ENCODE measurements at places on chromosomes 5 and 9. TPM values are rescaled to one million over a fixed set of nuclear protein-coding genes. Genes with fewer than 3 reads are reported as not detected.

DNA sequence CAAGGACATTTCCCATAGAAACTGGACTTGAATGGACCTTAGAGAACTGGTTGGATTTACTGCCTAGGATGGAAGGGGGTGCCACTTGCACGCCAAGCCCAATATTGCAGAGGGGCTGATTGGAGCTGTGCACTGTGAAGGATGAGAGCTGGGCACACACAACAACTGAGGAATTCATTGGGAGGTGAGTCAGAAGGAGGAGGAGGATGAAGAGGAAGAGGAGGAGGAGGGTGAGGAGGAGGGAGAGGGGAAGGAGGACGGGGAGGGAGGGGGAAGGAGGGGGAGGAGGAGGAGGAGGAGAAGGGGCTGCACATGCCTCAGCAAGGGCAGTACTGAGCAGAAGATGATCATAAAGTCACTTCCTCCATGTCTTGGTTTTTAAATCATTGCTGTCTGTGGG, 5.7 kb upstream of the ICE1 start:
- DNase-seq = no peak

- DNase-seq = no peak
Measured at GRCh38 chr9:137157618-137158415, 12.0 kb downstream of the LRRC26 start.

GRCh38 chr5:87268970-87269377, 1.3 kb downstream of the RASA1 start:
- DNase-seq = no peak

EQTN gene
- total RNA-seq = 1.4 TPM

DNA sequence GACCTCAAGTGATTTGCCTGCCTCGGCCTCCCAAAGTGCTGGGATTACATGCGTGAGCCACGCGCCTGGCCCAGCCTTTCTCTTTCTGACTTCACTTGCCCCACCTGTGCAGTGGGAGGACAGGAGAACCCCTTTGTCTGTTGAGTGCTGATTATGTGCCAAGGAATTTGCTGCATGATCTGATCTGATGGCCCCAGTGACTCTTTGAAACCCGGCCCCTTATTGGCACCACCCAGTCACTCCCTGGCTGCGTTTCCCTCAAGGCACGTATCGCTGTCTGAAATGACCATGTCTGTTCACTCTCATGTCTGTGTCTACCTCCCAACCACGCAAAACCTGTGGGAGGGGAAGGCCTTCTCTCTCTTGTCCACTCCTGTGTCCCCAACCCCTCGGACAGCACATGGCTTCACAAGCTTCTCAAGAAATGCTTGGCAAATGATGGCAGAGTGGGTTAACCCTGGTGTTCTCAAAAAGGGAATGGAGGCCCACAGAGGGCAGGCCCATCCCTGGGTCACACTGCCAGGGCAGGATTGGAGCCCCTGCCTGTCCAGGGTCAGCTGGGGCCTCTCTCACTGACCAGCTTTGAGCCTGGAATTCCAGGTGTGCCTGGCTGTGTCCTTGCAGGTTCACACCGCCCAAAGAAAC, 21.9 kb downstream of the NEK6 start:
- no peak for DNase-seq

GRCh38 chr9:94847486-94847885, 121.0 kb downstream of the AOPEP start:
- DNase-seq = no peak

DNA sequence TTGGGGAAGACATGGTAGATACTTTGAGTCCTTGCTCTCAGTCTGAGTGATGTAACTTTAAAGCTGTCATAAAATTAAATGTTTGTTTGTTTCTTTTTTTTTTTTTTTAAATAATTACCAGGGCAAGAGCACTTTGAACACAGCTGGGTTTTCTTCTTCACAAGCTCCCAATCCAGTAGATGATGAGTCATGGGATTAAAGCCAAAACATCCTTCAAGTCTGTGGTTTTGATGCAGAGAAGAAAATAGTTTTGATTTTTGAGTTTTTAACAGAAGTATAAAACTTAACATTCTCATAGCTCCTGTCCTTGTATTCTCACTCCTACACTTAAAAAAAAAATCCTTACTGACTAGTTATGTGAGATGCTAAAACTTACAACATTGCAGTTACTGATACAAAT, 34.8 kb upstream of the IL31RA start:
- DNase-seq = no peak

DNA sequence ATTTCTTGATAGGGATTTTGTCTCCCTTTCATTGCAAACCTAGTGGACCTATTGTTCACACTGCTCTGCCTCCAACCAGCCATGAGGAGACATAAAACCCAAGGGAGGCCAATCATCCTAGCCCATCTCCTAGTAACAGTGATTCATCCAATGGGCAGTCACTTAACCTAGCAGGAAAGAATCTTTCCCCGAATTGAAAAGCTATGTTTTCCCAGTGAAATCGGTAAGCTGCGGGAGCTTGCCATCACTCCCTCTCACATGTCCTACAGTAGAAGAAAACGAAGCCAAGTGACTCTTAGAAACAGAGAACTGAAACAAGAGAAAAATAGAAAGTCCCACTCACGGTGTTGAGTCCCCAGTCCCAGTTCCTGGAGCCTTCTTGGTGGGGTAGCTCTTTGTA, 123.3 kb downstream of the SUSD1 start:
- DNase-seq = no peak

CNTNAP3B gene
- total RNA-seq = 5.2 TPM

DNA sequence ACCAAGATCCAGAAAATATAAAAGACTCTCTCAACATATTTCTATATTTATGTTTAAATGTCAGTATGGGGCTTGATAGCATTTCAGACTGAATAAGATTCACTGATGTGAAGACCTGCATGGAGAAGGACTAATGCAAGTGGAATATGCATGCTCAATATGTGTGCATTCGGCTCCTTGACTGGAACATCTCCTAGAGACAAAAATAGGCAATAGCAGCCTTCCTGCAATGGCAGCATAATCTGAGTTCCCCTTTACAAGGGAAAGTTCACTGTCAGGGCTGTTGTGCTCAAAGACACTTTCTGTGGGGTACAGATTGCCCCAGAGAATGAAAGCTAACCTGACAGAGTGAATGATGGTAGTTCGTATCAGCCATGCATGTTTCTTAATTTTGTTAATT, 42.4 kb downstream of the STARD4 start:
- no peak for DNase-seq

CKMT2 gene
- 2.3 TPM for total RNA-seq

DNA sequence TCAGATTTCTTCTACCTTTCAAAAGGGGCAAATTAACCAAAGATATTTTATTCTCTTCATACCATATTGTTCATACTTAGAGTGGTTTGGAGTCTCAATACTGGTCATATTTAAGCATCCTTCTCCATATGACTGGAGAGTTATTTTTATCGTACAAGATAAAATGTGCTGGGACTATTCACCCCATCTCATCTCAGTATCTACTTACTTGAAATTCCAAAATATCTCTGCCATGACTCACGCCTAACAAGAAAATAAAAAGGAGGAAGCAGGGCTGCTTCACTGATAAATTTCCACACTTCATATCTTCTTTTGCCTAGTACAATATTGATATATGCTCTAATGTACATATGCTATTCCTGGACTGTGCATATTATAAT, 277.9 kb upstream of the CDH9 start:
- DNase-seq = no peak

DNA sequence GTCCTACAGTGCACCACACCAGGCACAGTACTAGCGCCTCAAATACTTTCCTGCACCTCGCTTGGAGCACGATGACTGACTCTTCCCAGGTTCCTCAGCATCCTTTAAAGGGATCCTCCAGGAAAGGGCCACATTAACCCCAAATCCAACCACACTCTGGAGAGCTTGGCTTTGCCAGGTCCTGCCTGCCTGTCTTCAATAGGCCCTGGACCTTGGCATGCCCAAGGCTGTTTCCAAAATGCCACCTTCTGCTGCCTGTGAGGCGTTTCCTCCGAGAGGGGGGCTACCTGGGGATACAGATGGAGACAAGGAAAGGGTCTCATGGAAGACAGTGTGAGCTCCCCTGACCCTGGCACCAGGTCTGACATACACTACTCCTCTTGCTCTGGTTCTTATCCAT, 169.9 kb downstream of the DAB2IP start:
- no peak for DNase-seq

DNA sequence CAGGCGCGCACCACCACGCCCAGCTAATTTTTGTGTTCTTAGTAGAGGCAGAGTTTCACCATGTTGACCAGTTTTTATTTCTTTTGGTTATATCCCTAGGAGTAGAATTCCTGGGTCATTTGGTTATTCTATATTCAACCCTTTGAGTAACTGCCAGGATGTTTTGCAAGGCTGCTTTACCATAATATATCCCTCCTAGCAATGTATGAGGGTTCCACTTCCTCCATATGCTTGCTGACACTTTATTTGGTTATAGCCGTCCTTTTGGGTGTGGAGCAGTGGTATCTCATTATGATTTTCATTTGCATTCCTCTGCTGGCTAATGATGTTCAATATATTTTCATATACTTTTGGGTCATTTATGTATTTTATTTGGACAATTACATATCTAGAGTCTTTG, 81.2 kb downstream of the RAB24 start:
- no peak for DNase-seq

DNA sequence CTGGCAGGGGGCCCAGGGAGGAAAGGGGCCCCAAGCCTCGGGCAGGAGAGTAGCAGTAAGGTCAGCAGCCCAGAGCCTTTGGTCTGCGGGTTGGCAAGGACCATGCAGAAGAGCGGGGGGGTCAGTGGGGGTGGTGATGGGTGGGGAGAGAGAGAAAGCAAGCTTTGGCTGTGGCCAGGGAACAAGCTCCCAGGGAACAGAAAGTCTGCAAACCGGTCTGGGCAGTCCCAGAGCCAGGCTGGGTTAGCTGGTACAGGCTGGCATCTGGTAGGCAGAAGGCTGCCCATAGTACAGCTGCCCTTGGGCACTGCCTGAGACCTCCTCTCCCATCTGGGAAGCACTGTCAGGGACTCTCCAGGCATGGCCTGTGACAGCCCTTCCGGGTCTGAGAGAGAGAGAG, 10.5 kb upstream of the EPB41L4B start:
- no peak for DNase-seq

DNA sequence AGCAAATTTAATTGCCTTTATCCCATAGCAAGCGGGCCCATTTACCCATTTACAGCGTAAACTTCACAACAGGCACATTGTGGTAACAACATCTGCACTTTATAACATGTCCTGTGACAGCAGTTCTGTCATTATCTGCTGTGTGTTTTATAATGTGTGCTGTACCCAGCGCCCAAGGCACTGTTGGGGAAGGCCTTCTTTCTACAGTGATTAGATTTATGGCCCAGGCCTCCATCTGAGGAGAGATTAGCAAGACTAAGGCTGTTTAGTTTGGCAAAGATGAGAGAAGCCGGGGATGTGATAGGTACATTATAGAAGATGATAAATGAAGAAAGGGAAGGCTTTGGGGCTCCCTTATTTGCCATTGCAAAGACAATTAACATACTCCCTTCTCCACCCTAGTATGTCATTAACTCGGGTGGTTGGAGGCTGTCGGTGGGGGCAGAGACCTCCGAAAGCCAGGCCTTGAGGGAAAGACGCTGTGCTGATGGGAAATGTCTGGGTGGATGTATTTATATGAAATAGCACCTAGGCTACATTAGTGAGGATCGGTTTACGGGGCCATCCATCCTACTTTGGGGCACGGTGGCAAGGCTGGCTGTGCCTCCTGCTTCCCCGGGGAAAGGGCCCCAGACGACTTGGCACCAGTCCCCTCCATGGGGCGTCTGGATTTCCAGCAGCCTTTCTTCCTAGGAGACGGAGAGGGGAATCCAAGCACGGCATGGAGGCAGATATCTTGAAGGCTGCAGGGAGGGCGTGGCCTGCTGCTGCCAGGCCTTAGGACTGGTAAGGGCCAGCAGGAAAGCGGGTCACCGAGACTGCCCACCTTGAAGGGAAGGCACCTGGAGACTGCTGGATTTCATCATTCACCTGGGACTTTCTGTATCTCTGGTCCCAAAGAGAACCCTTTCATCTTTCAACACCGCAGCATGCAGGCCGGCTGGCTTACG, 64.3 kb upstream of the PTCH1 start:
- DNase-seq = no peak

- DNase-seq = no peak
Measured at GRCh38 chr5:139783436-139783965, 12.1 kb upstream of the PSD2 start.

DNA sequence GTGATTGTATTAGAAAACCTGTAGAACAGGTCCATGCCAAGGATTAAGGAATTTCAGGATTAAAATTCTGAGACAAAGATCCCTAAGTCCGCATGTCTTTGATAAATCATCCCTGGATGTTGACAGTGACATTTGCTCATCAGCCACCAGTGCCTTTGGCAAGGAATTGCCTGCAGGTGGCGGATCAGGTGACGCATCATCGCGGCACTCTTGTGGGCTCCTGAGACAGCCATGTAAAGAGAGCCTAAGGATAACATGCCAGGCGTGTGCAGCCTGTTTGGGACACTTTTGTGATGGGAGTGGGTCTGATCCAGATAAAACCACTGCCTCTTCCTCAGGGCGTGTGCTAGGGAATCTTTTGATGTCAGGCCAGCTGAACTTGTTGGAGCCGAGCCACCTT, 40.6 kb downstream of the ADCY2 start:
- DNase-seq = no peak

DNA sequence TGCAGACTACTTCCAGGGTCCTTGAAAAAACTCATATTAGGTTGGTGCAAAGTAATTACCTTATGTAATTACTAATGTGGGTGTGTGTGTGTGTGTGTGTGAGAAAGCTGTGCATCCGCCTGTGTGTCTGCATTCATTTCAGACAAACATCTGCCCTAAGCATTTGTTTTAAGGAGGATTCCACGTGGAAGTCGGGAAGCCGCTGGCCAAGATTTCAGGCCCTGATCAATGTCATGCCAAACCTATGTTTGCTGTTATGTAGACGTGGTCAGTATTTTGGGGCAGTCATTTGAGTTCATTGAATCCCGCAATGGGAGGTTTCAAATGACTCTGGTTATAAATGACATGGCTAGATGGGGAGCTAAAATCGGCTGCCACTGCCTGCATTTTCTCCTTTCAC, 33.6 kb upstream of the BASP1 start:
- DNase-seq = no peak

GRCh38 chr9:87008667-87009066, 61.4 kb upstream of the GAS1 start:
- DNase-seq = no peak

DNA sequence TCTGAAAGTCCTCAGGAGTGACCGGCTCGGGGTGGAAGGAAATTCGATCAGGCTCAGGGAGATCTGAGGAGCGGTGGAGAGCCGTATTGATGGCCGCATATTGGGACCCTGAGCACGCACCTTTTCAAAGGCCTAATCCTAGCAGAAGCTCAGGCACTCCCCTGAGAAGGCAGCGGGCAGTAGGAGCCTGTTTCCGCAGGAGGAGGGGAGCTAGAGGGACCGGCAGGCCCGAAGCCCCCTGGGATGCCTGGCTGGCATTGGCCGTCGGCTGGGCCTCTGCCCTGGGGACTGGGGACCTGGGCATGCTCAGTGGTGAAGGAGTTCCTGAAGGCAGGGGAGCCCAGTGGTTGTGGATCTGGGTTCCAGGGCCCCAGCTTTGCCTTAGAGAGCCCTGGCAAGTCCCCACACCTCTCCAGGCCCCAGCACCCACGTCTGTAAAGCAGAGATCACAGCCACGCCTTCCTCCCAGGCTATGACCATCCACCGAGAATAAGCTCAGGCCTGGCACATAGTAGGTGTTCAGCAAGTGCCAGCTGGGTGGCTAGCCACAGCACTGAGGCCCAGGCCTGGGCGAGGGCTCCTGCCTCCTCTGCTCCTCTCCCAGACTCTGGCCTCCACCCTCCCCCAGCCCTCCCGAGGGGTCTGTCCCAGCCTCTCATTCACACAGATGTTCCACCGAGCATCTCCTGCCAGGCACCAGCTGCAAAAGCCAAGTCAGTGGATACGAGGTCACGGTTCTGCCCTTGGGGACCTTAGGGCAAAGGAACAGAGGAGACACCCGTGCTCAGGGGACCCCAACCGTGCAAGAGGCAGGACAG, 17.2 kb upstream of the QRFP start:
- no peak for DNase-seq

VCAN gene
- 678 TPM for total RNA-seq
